ENCODE measurements at places on chromosomes 7 and 10. TPM values are rescaled to one million over a fixed set of nuclear protein-coding genes. Genes with fewer than 3 reads are reported as not detected.

DNA sequence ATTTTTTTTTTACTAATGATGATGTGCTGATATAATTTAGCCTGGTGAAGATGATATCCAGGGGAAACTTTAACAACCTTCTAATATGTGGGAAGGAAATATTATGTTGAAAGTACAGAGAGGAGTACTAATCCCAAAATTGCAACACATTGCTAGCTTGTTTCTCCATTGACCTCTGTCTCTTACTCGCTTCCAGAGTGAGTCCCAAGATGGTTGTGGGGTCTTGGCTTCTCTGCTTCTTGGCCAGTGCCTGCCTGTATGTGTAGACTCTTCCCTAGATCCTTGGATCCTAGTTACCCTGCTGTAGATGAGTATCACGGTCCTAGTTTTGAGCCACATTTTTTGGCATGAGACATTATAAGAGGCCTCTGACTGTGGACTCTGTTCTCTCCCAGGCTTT, 17.5 kb downstream of the BMPER start:
- no peak for DNase-seq

DNA sequence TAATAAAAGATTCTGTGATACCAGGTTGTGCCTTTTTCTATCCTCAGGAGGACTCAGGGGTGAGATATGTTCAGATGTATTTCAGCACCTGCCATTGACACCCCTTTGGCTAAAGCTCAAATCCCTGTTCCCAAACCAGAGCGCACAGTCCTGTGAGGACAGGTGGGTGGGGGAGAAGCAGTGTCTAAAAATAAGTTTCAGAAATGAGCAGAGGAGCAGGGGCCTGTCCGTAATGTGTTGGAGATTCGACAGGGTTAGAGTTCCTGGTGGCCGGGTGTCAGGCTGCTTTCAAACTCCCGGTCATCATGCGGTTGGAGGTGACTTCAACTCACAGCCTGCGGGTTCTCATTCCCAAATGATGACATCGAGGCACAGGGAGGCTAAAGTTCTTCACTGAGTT, 211.5 kb downstream of the KLF6 start:
- no peak for DNase-seq

CYP26A1 gene
- total RNA-seq: 1.5 TPM

GRCh38 chr7:3493499-3493898, 192.4 kb downstream of the SDK1 start:
- DNase-seq: peak; percentile 7

GRCh38 chr7:152633504-152633903, 42.4 kb downstream of the XRCC2 start:
- no peak for DNase-seq

DNA sequence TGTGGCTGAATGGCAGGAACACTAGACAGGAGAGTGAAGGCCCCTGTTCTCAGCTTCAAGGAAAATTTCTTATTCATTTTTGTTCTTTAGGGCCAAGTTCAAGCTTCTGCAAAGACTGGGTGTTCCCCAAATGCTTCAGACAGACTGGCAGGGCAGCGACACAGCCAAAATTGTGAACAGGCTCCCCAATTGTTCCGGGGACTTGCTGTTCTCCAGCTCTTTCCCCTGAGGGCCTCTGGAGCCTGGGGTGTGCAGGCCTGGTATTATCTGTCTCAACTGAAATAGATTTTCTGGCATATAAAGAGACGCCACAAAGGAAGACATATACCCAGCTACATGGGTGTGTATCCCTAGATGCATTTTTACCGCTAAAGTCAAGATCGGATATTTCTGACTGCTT, 30.3 kb upstream of the PLCE1 start:
- DNase-seq: no peak

ARHGEF5 gene
- total RNA-seq: 37.1 TPM

DNA sequence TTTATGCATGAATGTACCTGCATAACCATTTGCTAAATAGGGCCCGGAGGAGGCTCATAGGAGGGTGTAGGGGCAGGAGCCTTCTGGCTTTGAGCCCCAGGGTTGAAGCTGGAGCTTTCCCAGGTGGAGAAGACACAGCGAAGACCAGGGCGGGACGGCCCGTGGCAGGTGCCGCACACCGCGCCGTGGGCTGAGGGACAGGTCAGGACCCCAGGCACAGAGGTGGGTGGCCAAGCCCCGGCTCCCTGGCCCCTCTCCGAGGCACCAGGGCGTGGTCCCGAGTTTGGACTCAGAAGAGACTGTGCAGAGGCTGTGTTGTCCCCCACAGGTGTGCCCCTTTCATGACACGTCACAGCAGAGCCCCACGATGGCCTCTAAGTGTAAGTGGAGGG, 56.5 kb downstream of the PWWP2B start:
- no peak for DNase-seq
